ENCODE measurements at places on chromosomes 2 and 18.

DNA sequence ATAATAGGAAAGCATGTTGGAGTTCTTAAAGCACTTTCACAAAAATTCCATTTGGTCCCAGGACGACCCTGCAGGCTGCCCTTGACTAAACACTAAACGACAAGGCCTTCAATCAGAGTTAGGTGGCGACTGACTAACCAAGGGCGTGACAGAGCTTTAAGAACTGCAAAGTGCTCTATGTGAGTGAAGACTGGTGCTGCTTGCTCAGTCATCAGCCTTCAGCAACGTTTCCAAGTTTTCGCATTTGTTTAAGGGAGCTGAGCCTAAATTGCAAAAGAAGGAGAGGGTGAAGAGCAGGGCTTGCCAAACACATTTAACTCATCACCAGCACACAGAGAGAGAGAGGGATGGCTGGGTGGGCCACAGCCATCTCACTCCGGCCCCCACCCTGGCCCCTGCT lies 204.7 kb upstream of the PID1 start:
- no peak for DNase-seq

DNA sequence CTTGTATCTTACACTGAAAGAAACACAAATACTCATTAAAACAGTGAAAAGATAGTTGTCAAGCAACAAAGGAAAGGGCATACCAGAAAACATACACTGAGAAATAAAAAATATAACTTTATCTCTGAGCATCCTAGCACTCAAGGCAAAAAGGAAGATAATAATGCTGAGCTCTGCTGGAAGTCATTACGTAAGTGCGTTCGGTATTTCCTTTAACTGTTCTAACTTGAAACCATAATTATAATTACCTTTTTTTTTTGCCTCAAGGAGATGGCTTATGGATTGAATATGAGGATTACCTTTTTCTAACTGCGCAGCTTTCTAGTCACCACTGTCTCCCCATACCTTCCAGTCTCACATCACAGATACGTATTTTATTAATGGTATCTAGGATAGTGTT lies 308.1 kb downstream of the GBX2 start:
- DNase-seq: no peak

- no peak for DNase-seq
These were observed 81.2 kb upstream of the LTBP1 start for GRCh38 chr2:32865399-32866068.

DNA sequence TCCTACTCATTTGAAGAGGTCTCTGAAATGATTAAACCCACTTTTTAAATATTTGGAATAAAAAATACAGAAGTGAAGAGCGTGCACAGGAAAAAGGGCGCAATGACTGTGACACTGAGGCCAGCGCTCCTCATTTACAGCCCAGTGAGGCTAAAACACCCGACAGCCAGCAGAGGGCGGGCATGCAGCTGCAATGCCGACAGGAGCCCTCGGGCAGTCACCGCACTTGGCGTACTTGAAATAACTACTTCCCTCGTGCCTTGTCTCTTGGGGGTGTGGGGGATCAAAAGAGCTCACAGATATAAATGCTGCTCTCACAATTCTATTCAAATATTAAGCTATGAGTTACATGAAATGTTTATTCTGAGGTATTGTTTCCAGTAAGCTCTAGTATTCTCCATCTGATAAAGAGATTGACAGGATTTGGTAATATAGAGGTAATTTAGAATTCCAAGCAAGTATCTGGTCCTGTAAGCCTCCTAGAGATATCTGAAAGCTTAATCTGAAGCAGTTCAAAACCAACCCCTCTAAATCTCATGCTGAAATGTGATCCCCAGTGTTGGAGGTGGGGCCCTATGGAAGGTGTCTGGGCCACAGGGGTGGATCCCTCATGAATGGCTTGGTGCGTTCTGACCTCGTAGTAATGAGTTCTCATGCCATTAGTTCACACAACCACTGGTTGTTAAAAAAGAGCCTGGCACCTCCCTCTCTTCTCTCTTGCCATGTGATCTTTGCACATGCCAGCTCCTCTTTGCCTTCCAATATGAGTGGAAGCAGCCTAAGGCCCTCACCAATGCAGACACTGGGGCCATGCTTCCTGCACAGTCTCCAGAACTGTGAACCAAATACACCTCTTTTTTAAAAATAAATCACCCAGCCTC lies 93.6 kb downstream of the ZAP70 start:
- peak; percentile 76 for DNase-seq

- no peak for DNase-seq
These were observed 121.5 kb upstream of the CREB1 start for GRCh38 chr2:207408086-207408794.

DNA sequence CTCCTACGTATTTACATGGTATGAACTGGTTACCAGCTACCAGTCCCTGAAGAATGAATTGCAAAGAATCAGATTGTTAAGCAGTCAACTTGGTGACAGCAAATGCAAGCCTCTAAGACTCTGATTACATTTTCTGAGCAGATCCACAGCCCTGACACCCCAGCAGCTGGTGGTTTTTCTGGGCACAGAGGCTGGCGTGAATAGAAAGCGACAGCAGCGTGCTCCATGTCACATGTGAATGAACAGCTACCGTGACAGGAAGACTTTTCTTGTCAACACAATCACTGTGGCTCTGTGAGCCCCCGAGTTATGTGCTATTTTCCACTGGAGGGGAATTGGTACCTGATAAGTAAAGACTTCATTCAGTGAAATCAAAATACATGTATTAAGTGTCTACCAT lies 93.2 kb upstream of the CBLN2 start:
- no peak for DNase-seq

GRCh38 chr2:1910021-1910420 lies 165.7 kb upstream of the PXDN start:
- no peak for DNase-seq

- DNase-seq: peak; percentile 89
These were observed 5.8 kb downstream of the PRLH start for GRCh38 chr2:237572021-237572741.

GRCh38 chr2:101617188-101617587 lies 80.3 kb upstream of the MAP4K4 start:
- no peak for DNase-seq

GRCh38 chr2:660586-661359 lies 16.4 kb downstream of the TMEM18 start:
- no peak for DNase-seq

GRCh38 chr18:51739044-51739666 lies 541.7 kb upstream of the MEX3C start:
- DNase-seq: no peak

DNA sequence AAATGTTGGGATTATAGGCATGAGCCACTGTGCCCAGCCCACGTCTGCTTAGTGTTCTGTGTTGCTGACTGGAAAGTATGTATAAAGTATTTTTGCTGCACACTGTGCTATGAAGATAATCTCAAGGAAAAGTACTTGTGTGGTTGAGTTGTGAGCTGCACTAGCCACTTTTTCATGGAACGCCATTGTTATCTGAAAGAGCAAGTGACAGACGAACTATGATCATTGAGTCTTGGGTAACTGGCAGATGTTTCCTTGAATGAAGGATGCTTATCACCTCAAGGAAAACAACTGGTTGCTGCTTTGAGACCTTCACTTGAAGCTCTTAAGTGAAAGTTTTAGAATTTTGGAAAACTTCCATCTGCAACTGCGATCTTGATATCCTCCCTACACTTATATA lies 82.2 kb upstream of the KCTD1 start:
- DNase-seq: no peak

DNA sequence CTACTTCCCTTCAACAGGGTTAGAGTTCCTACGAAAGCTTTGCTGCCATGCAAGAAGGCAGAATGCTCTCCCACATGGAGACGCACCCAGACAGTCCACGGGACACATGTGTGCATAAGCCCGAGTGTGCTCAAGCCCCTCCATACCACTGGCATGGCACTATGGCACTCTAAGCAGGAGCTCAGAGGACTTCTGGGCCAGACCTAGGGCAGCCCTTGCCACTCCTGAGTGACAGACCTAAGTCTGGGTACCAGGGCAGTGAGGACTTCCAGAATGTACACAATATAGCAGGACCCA lies 11.4 kb upstream of the ARID5A start:
- DNase-seq: no peak

- no peak for DNase-seq
These were observed 9.5 kb downstream of the RTTN start for GRCh38 chr18:70195852-70196434.

DNA sequence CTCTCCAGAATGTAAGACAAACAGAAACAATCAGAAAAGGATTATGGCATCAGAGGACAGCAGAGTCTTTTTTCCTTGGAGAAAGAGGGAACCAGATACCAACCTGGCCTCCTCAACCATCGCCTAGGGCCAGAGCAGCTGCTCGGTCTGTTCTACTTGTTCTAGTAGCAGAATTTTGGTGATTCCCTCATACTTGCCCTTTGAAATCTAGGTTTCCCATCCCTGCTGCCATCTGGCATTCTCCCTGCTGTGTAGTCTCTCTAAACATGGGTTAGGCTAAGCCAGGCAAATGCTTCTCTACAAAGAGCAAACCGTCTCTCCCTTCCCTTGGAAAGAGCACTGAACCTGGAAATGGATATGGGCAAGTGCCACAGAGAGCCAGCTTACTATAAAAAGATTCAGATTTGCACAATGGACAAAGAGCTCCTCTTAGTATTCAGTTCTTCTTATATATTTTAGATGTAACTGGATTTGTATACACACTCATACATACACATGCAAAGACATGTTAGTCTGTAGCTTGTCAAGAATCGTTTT lies 208.6 kb upstream of the ST6GAL2 start:
- DNase-seq: no peak

- DNase-seq: no peak
These were observed 42.8 kb downstream of the CCDC68 start for GRCh38 chr18:54916507-54916906.

GRCh38 chr18:35653392-35654135 lies 72.0 kb downstream of the GALNT1 start:
- DNase-seq: no peak

- no peak for DNase-seq
These were observed 701.0 kb downstream of the DCDC2C start for GRCh38 chr2:4404363-4404762.

DNA sequence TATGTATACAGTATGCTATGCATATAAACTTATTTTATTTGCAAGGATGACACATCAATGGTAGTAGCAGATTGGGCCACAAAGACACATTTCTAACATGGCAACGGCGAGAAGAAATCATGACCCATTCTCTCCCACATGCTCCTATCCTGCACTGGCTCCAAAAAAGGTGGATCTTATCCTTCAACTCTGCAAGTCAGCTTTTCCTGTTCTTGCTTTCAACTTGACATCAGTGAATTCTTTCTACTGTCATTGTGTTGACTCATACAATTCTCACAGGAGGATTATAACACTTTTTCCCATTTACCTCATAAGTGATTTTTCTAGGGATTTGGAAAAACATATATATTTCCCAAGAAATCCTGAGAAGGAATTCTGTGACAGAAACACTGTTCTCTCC lies 53.1 kb downstream of the ACVR1 start:
- DNase-seq: no peak

DNA sequence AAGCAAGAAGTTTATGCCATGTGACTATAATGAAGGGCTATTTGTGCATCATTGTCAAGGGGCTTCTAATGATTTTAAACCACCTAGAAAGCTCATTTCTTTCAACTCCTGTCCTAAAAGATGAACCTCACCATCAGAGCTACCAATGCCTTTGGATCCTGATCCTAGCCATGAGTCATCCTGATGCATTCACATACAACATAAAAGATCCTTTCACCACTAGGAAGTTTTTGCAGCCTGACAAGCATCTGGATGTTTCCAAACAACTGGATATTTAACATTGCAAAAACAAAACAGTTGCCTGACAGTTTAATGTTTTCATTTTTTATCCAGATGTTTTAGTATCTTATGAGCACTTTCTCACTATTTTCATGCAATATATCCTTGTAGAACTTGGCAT lies 425.3 kb downstream of the MBD2 start:
- DNase-seq: no peak

DNA sequence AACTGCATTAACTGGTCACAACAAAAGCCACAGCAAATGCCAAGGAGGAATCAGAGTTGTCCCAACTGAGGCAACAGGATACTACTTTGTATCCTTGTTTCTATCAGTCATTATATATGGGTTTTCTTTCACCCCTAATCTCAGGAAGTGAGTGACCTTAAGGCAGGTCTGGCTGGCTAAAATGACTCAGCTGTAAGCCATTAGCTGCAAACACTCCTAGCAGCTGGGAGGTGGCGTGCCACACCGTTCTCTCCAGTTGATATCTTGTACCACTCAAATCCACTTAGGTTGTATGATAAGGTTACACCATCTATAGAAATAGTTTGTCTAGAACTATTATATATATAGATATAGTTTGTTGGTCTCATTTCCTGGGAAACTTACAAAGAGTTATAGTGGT lies 171.1 kb upstream of the MC4R start:
- no peak for DNase-seq

- DNase-seq: no peak
These were observed 21.1 kb downstream of the ARHGAP15 start for GRCh38 chr2:143150287-143150686.

- DNase-seq: no peak
These were observed 115.7 kb downstream of the FAM210A start for GRCh38 chr18:13610555-13611141.

DNA sequence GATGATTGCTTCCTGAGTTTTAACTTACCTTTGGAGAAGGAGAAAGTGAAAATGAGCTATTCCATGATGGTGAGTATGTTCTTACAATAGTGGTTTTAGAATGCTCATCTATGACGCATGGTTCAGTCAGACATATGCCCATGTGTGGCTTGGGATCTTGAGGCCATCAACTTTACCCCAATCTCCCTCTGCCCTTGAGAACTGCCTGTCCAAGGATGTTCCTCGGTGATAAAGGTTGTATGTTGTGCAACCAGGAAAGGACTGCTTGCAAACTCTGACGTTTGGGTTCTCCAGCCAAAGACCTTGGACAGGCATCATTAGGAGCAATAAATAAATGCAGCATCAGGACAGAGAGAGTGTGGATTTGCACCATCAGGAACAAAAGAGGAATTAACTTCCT lies 165.0 kb downstream of the ZEB2 start:
- DNase-seq: no peak

GRCh38 chr2:11698009-11698922 lies 28.3 kb upstream of the NTSR2 start:
- no peak for DNase-seq

DNA sequence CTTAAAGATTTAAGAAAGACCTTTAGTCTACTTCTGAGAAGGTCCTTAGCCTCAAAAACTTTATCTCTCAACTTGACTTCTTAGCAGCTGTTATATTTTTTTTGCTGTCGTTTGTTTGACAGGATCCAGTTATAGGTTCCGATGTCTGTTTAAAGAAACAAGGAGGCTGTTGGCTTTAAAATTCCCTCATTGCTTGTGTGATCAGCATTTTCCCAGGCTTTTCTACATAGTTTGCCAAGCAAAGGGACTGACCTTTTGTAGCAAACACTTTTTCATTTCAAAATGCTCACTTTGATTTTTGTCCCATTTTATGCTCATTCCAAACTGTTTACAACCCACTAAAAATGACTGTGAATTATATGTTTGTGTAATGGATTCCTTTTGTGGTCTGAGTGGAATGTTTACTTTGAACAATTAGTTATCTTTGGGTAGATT lies 394.9 kb downstream of the ARHGAP15 start:
- no peak for DNase-seq

GRCh38 chr2:198641161-198641560 lies 816.6 kb downstream of the SATB2 start:
- no peak for DNase-seq
